Cardiac muscle cell (in vitro differentiated cells and primary cell): ENCODE measurements at places on chromosomes 7 and 10.
A peak's percentile ranks its signal among the peaks of the same experiment; 100 is the strongest.

DNA sequence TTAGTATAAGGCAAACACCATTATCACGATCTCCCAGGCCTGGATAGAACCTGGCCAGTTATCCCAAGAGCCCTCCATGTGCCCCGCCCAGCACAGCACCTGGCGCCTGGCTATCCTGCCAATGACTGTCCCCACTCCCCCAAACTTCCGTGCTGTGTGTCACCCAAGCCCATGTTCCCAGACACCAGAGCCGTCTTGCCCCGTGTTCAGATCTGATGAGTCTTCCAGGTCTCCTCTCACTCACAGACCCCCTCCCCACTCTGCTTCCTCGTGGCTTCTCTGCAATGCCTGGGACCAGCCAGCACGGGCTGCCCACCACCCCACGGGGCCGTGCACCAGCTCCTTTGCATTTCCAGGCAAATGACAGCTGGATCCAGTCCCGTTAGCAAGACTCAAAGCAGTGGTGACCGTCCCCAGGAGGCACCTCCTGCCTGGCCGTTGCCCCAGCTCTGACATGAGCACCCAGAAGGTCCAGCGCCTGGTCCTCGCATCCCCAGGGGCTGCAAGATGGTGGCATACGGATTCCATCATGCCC, 43.8 kb upstream of the INPP5A start:
- no peak for DNase-seq

DNA sequence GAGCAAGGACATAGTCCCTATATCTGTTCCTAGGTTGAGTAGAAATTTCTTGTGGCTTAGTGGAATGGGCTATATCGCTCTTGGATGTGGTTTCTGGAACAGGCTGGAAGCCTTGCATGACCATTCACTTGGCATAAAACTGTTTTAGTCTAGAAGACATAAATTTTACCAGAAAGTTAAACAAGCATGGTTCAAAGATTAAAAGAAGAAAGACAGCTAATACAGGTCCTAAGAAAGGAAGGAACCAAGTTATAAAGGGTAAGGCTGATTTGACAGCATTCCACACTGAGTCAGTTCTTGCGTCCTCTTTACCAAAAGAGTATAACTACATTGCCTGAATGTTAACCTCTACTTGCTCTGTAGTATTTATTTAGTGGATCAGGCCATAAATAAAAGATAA, 724.2 kb downstream of the SORCS1 start:
- peak; percentile 3 for DNase-seq

DNA sequence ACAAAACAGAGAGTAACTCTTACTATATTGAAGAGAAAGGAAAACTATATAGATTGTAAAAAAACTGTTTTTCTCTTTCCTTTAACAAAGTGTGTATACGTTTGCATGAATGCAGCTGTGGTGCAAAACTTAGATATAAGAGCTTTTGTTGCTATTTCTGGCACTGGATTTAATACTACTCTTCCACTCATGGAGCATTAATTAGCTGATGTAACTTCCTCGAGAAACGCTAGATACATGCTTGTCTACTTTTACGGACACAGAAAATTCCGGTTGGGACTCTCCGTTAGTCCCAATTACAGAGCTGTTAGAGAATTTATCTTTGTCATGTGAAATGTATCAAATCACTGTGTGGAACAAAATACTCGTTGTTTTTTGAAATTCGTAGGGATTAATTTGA, 135.5 kb downstream of the ZNF22 start:
- DNase-seq, result no peak

- no peak for DNase-seq
Observed at GRCh38 chr7:45240273-45240771, 82.7 kb downstream of the RAMP3 start.

DNA sequence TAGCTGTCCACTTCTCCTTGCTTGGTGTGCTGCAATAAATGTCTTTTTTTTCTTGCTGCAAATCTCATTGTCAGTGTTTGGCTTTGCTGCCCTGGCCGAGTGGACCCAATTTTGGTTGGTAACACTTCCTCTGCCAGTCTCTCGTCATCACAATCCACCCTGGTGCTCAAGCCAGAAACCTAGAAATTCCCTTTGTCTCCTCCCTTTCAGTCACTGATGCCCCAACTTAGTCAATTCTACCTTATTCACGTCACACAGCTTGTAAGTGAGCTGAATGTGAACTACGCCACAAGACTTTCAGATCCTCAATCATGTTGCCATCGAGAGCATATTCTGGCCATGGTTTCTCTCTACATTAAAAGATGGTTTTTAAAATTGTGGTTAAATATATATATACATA, 13.0 kb upstream of the FRA10AC1 start:
- no peak for DNase-seq

GRCh38 chr10:43118631-43119415, 19.4 kb upstream of the CSGALNACT2 start:
- DNase-seq, result no peak

DNA sequence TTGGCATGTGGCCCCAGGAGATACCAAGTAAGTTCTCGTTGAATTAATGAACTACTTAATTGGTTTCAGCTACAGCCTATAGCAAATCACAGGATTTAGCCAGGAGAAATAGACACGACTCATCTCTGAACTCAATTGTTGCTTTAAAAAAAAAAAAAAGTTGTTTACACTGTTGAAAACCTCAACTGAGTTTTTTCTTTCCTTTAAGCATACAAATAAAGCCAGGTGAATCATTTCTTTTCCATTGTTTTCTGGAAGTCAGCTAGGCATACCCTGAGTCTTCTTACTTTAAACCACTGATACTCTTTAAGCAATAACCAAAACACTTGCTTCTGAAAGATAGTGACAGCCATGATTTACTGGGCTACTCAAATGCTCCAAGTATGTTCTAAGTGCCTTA, 755 bp downstream of the FRMPD2 start:
- DNase-seq, result no peak
